NK-92 treated with Interleukin-12 subunit alpha and Interleukin-12 subunit beta, amount 100 ng/mL, for 24 hours (cell line): ENCODE measurements at places on chromosomes 1 and 21.

DNA sequence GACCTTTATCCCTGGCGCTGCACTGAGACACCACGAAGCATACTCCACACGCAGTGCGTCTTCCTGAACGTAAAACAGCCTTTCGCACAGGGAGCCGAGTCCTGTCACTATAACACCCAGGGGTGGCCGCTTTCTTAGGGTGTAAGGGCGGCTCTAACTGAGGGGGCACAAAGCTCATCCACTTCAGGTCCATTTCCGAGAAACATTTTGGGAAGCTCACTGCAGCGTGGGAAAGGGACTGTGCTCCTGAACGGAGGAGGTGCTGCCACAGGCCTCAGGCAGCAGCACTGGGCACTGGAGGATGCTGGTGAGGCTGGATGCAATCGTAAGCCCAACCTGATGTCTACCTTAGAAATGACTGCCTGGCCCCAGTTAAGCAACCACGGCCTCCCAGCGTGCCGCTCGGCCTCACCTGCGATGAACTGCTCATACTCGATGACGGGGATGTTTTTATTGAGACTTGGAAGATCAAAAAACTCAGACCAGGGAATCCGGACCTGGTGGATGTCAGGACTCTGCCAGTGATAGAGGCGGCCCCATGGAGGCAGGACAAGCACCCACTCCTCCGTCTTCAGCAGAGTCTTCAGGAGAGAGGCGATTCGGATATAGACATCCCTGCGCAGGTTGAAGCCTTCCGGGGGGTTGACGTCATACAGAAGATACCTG lies 2.3 kb downstream of the POFUT2 start:
- no peak for DNase-seq

GRCh38 chr1:45669379-45669778 lies 17.0 kb downstream of the GPBP1L1 start:
- no peak for DNase-seq

DNA sequence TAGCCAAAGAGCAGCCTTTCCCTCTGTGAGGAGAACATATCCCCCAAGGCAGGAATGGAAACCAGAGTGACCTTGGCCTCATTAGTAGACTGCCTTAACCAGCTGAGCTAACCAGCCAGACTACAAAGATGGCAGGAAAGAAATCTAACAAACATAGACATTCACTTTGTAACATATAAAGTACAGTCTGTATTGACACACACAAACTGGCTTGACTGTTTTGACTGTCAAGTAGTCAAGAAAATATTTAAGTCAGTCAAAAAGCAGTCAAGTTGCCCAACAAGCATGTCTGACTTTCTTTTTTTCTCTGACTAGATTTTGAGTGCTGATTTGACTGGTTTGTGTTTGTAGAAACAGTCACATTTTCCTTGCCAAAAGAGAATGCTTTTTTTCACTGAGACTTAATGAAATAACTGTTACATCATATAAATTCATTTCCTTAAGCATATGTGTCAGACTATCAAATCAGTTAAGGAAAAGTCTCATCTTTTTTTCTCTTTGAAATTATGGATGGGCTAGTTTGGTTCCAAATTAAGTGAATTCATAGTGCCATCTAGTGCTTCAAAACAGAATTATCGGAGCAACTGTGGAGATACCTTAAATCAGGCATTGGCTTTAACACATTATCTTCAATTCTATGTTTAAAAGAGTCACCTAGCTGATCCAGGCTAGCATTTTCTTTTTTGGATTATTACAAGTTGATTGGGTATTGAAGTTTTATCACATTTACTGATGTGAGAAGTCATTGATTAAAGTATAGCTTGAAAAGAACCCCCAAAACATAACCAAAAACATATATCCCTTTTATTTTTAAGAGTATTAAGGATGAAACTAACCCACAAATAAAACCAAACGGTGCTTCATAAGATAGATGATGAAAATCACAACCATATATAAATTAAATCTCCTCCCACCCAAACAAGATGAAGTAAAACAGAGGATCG lies 75.0 kb downstream of the ATP6V1G3 start:
- no peak for DNase-seq

- DNase-seq, result no peak
These were observed 5.4 kb upstream of the DEDD start for GRCh38 chr1:161137881-161138280.

- no peak for DNase-seq
These were observed 219.4 kb downstream of the LRRC7 start for GRCh38 chr1:69787151-69787550.

DNA sequence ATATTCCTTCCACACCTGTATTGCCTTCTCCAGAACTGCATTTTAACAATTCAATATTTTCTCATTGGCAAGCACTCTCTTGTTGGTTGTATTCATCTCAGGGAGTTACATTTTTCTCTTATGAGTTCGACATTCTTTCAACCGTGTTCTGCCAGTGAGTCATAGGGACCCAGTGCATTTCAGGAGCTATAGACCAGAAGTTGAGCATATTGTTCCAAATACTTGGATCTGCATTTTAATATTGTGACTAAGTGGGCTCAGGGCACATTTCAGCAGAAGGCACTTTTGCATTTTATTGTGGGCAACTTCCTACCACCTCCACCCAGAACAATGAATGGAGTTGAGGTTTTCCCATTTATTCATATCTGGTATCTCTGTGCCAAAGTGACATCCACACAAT lies 132.8 kb downstream of the TNFSF18 start:
- no peak for DNase-seq

DNA sequence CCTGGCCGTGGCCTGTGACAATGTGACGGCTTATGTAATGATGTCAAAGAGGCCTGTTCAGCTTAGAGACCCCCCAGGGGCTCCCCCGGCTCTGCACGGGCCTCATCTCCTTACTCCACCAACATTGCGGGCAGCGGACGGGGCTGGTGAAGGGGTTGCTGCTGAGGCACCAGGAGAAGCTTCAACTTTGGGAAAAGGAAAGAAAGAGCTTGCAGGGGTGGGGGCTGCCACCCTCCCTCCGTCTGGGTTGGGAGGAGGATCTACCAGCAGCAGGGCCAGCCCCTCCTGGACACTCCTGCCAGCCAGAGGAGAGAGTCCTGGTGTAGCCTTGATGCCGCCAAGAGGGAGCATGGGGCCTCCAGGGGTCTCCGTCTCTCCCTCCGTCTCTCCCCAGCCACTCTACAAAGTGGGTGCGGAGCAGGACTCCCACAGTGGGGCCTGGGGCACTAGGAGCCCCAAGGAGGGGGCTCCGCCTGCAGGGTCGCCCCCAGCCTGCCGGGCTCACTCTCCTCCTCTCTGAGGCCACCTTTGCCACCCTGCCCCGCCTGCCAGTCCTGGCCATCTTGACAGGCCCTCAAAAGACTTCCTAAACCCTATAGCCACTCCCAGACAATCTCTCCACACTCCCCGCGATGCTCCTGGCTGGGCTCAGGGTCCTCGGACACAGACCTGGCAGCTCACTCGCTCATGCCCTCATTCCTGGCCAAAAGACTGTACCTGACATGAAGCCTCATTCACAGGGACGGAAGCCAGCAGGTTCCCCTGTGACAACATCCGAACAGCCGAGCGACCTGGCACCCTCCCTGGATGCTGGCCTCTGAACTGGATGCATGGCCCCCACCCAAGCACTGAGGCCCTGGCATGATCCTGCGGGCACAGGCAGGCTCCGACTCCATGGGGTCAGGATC lies 130.4 kb upstream of the ARHGEF16 start:
- DNase-seq, result no peak

DNA sequence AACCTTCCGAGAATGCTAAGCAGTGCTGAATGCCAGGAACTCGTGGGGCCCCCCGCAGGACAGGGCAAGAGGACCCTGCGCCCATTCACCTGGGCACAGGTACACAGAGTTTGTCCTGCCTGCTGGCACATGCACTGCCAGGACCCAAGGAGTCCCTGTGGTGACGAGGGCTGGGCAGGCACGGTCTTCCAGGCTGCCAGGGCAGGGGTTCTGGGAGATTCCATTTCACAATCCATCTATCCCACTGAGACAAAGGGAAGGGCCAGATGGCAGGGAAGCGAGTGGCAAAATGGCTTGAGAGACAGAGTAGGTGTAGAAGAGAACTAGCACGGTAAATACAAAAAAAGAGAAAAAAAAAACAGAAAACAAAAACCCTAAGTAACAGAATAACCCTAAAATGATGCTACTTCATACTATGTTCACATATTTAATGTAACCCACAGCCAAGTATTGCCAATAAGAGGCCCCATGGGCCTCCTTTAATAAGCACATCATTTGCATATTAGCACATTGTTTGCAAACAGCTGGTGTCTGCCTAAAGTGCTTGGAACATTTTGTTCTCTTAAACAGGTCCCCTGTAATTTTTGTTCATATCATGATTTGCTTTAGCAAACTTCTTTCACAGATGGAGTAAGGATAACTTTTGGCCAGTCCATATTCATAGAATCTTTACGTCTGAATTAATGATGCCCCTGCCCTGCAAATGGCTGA lies 83.8 kb downstream of the STUM start:
- no peak for DNase-seq

GRCh38 chr1:95117207-95118066 lies at the start of gene TLCD4:
TSS of gene TLCD4 (plus strand) at chr1:95117355. CDS start at chr1:95143902, 26,547 bp downstream.
- no peak for DNase-seq

DNA sequence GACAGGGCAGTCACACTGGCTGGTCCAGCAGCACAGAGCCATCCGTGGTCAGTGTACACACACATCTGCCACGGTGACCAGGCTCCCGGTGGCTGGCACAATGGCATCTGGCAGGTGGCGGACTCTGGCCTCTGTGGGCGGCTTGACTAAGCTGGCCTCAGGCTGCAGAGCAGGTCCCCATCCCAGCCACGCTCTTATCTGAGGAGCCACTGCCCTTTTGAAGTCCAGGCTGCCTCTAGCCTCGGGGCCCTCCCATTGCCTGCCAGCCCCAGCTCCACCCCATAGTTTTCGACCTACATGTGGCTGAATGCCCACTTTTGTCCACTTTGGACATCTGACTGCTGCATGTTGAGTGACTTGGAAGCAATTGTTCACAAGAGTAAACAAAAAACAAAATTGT lies 29.9 kb upstream of the EDN2 start:
- DNase-seq, result no peak

GRCh38 chr1:34874296-34874952 lies 14.9 kb upstream of the SMIM12 start:
- DNase-seq, result no peak
